Activated CD4-positive, CD25-positive, alpha-beta regulatory T cell (primary cell): ENCODE measurements at places on chromosomes 11 and 22.
A peak's percentile ranks its signal among the peaks of the same experiment; 100 is the strongest.

GRCh38 chr22:30969532-30970355 is 679 bp downstream of the TUG1 start:
- DNase-seq = peak; percentile 31

DNA sequence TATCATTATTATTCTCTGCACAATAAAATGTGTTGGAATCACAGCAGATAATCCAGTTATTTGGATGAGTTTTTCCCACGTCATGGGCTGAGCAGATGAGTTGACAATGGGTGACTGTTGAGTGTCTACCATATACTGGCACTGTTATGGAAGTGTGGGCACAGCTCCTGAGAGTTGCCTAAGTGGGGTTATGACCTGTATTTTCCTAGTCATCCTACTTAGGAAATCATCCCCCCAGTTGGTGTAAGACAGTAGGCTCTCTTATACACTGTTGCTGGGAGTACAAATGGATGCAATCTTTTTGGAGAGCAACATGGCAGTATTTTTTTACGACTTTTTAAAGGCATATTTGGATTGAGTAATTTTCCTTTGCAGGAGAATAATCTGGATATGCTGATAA is 66.4 kb downstream of the TRAF6 start:
- no peak for DNase-seq

DNA sequence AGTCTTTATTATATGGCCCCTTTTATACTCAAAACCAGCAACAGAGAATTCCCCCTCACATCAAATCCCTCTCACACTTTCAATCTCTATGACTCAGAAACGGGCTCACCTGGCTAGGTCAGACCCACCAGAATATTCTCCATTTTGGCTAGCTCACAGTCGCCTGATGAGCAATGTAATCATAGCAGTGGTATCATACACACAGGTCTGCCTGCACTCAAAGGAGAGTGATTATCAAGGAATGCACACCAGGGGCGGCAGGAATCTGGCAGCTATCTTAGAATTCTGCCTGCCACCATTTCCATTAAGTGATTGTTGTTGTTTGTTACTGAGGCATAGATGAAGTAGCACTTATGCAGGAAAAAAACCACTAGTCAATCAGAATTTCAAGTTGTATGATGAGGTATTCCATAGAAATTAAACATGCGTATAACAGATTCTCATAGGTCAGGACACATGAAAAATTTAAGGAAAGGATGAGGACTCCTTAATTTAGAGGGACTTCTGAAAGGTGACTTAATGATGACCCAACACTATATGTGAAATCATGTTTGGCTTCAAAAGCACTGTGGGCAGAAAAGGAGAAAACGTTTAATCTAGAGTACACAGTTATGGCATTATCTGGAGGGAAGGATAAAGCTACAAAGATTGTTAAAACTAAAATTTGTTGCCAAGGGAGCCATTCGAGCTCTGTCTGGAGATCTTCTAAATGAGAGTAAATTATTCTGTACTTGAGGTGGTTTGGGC is 185.8 kb upstream of the DDI1 start:
- no peak for DNase-seq

GRCh38 chr11:40230821-40231220 is 1228.6 kb downstream of the LRRC4C start:
- no peak for DNase-seq

DNA sequence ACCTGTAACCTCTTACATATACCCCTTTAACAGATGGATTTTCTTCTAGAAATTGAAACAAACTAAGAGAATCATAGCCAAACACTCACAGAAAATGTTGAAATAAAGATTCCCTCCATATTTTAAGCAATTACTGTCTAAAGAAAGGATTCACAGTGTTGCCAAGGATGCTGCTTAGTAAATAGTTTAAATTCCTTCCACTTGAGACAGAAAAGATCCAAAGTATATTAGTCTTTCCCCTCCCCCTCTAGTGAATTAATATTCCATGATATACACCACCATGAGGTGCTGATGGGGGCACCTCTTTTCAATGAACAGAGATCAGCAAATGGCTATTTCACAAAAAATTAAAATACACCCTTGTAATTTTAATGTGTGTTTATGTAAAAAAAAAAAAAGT is 186.8 kb downstream of the SOX6 start:
- DNase-seq = no peak

DNA sequence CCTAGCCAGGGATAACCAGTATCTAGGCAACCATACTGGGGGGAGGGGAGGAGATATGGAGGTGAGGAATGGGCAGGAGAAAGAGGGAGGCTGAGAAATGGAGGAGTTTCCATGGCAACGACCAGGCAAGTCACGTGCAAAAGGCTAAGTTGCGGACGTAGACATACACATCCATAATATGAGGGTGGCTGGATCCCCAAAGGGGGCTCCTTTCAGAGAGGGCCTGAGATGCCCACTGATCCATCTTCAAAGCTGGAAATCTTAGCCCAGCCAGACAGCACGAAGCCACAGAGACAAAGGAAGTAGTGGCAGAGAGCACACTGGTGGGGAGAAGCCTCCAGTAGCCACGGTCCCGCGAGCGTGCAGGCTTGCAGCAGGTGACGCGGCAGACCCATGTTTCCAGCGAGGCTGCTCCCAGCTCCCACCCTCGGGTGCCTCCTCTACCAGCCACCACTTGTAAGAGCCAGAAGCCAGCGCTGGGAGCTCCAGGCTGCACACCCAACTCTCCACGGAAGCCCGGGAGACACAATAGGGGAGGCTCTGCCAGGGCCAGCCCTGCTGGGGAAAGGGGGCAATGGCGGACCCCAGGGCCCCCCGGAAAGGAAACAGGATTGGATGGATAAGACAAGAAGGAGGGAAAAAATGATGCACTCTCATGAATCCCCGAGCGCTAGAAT is 938 bp downstream of the FXYD6 start:
- no peak for DNase-seq

GRCh38 chr11:44623341-44623730 is 57.9 kb downstream of the CD82 start:
- DNase-seq = no peak

GRCh38 chr11:65981101-65981740 is 19.7 kb downstream of the SART1 start:
- DNase-seq = no peak

DNA sequence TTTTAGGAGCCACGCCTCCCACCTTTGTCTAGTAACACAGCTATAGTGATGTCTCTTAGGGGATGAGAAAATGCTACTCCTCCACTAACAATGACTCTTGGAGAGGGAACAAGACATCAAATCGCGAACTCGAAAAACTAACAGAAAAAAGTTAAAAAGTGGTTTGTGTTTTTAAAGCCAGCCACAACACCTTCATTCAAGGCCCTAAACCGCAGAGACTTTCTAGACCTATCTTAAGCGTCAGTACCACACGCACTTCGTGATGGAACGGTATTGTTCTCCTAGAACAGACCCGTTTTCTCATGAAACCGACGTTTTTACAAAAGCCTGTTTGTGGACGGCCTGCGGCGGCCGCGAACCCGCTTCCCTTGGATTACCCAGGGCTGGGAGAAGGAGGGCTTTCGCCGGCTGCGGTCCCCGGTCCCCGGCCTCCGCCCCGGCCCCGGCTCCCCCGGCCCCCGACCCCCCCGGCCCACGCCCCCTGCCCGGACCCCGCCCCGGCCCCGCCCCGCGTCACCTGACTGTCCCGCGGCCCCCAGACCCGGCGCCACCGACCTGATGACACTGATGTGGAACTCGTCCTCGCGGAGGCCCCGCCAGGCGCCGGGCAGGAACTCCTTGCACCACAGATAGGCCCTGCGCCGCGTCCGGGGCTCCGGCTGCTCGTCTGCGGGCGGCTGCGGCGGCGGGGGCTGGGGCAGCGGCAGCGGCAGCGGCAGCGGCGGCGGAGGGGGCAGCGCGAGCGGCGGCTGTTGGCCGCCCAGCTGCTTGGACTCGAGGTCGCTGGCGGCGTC is 718 bp downstream of the CHKA start:
- peak; percentile 26 for DNase-seq

GRCh38 chr22:42794551-42795510 is 62.2 kb downstream of the ARFGAP3 start:
- no peak for DNase-seq

- DNase-seq = no peak
Observed at GRCh38 chr11:1521382-1522080, 35.0 kb upstream of the MOB2 start.

DNA sequence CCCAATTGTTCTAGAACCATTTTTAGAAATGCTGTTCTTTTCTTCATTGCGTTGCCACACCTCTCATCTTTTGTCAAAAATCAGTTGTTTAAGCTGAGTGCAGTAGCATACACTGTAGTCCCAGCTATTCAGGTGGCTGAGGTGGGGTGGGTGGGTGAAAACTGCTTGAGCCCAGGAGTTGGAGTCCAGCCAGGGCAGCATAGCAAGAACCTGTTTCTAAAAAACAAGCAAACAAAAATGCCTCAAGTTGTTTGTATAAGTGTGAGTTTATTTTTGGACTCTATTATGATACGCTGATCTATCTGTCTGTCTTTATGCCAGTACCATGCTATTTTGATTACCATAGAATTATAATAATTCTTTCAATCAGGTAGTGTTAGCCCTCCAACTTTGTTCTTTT is 62.5 kb upstream of the RRM1 start:
- no peak for DNase-seq

DNA sequence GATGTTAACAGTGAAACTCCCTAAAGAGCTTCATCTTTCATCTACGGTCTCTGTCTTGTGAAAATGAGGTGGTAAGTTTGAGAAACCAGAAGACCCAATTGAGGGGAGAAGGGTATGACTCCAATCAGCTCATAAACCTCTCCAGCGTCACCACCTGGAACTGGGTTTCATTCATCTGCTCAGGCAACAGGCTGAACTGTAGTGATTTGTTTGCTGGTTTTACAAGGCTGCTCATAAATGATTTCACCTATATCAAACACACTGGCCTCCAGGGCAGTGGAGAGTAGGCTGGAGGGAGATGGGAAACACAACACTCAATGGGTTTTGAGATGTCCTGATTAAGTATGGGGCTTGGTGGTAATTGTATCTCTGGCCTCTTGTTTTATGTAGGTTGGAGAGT is 79.0 kb downstream of the EFCAB6 start:
- DNase-seq = no peak

- DNase-seq = no peak
Observed at GRCh38 chr22:41140365-41140957, 48.1 kb downstream of the EP300 start.

DNA sequence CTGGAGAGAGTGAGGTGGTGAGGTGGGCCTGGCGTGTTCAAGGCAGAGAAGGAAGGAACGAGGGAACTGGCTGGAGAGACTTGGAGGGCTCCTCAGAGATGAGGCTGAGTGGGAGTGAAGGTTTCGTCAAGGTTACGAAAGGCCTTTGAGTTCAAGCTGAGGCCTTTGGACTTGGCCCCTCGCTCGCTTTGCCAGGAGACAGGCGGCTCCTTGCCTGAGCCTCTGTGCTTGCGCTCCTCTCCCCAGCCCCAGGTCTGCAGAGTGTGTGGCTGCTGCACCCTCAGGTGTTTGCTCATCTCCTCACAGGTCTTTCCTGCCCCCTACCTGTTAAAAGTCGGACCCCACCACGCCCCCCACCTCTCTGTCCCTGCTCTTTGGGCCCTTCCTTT is 91.6 kb downstream of the ATXN10 start:
- DNase-seq = no peak

DNA sequence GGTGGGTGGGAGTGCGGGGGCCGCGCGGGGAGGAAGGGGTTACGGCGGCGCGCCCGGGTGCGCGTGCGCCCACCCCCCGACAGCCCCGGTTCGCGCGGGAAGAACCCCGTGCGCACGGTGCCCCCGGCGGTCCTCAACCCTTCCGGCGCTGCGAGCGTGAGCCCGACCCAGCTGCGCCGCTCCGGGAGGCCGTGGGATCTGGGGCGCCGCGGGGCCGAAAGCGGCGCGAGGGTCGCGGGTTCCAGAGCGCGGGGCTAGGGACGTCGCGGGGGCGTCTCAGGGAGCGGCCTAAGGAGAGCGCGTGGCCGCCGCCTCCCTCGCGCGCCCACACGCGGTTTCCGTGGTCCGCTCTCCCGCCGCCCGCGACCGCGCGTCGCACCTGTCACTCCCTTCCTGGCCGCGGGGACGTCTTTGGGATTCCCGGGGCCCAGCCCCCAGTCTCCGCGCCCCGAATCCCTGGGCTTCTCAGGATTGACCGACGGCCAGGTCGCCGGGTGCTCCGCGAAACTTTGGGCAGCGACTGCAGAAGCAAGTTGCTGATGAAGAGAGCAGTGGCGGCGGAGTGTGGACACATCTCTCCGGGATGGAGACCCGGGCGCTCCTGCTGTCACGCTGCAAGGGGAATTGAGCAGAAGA is 582 bp downstream of the SREBF2 start:
- peak; percentile 38 for DNase-seq

DNA sequence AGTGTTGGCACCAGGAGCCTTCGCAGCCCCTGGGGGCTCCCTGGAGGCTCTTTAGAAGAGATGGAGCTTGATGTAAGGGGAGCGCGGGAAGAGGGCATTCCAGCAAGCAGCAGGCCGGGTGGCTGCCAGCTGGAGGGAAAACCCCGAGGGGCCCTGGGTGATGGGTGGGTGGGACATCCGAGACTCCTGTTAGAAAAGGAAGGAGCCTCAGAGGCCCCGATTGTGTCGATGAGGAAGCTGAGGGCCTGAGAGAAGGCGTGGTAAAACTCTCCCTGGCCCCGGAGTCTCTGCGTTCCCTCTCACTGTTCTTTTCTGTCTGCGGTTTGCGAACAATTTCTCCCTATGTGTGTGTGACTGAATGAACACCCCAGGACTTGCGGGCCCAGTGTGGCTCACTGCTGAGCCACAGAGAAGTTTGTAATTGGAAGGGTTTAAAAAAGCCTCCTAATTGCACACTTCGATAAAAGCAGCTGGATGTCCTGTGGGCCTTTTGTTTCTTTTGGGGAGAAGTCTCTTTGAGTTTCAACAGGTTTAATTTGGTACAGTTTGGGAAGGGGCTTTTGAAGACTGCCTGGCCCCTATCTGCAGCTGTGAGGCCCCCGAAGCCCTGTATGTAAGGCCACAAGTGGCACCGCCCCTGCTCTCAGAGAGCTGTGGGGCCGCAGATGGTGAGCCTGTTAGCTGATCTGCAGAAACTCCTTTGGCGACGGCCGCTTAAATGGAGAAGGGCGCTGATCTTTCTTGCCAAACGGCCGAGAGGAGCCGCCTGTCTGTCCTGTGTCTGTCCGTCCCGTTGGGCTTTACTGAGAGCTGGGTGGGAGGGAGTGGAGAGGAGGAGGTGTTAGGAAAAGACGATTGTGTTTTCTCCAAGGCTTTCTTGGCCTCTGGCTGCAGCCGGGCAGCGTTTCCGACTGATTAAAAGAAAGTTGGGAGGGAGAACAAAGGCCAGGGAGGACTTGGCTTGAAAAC is 2.0 kb downstream of the FBLN1 start:
- DNase-seq = no peak

- no peak for DNase-seq
Observed at GRCh38 chr11:119619665-119620064, 109.3 kb downstream of the NECTIN1 start.

DNA sequence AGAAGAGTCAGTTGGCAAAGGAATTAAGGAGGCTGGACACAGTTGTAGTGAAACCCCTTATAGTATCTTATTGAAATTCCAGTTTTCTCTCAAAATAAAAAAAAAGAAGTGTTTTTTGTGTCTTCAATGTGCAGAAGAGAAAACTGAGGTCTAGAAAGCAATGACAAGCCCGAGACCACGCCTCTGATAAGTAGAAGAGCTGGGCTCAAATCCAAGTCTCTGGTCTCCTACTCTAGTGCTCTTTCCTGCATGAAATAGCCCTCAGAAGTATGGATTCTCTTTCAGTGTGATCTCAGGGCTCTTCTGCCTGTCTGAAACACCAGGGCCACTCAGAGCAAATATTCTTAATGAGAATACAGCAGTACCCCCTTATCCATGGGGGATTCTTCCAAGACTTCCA is 200.9 kb downstream of the KIF18A start:
- no peak for DNase-seq
